ENCODE measurements at places on chromosomes 11 and 22.
A peak's percentile ranks its signal among the peaks of the same experiment; 100 is the strongest.

- no peak for DNase-seq
Observed at GRCh38 chr22:27152033-27152432, 494.6 kb downstream of the MIAT start.

DNA sequence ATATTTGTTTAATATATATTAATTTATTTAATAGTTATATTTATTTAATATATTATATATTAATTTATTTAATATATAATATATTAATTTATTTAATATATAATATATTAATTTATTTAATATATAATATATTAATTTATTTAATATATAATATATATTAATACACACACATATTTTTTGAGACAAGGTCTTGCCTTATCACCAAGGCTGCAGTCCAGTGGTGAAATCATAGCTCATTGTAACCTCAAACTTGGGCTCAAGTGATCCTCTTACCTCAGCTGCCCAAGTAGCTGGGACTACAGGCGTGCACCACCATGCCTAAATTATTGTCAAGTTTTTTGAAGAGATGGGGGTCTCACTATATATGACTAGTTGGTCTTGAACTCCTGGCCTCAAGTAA lies 51.4 kb upstream of the DDI1 start:
- DNase-seq = no peak

- DNase-seq = peak; percentile 77
Observed at GRCh38 chr11:126146454-126147192, 64.8 kb downstream of the RPUSD4 start.

GRCh38 chr11:88553204-88553603 lies 215.7 kb upstream of the CTSC start:
- DNase-seq = no peak

DNA sequence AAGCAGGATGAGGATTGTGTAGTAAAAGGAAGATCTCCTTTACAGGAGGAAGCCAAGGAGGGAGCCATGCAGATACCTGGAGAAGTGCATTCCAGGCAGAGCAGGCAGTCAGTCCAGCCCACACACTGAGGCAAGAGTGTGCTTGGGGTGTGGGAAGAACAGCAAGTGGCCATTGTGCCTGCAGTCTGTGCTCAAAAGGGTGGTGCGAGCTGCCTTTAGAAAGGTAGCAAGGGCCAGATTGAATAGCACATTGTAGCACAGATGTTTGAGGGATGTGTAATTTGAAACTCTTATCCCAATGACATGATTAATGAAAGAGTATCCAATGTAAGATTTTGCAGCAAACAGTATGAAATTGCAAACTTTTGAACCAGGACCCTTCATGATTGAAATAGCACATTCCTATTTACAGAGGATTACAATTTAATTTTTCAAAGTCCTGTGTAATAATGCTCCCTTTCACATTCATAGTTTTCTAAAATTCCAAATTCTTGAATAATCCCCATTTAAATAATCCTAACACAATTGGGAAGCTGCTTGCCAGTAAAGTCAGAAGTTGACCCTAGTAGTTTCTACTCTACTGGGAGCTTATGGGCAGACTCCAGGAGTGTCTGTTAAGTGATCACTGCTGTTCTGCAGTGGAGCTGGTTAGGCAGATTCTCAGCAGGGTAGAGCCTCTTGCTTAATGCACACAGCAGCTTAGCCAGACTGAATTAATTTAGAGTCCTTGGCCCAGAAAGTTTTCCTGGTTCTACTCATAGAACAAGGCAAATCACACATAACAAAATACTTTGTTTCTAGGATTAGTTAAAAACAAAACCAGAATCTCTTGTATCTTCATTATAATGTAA lies 78.1 kb downstream of the CYB5R2 start:
- DNase-seq = no peak

- no peak for DNase-seq
Observed at GRCh38 chr22:20567993-20568417, 60.6 kb downstream of the MED15 start.

DNA sequence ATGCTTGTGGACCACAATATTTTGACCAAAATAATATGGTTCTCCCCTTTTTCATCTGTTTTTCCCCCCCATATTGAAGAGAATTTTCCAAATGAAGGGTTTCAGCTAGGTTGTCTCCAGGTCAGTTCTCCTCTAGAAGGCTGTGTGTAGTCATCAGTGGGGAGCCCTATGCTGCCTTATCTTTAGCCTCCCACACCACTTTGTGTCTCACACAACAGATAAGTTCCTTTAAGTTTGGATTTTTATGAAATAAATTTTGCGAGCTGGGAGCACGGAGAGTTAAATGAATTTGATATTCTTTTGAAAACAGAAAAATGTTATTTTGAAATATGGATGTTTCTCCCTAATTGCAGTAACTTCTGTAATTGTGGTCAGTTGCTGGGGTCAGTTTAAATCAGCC lies 28.9 kb downstream of the PAX6 start:
- no peak for DNase-seq

DNA sequence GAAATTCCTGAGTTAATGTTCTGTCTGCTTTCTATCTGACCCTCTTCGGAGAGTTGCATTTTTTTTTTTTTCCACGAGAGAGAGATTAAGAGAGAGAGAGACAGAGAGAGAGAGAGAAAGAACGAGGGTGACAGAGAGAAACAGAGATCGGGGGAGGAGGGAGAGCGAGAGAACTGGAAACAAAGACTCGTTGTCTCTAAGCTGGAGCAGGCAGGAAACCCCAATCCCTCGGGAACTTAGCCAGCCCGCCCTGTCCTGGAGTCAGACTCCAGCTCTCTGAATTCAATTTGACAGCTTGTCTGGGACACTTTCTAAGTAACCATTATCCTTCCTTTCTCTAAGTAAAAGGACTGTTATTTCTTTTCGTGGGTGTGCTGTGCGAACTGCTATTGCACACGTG lies 76.9 kb downstream of the KCNJ1 start:
- peak; percentile 41 for DNase-seq

DNA sequence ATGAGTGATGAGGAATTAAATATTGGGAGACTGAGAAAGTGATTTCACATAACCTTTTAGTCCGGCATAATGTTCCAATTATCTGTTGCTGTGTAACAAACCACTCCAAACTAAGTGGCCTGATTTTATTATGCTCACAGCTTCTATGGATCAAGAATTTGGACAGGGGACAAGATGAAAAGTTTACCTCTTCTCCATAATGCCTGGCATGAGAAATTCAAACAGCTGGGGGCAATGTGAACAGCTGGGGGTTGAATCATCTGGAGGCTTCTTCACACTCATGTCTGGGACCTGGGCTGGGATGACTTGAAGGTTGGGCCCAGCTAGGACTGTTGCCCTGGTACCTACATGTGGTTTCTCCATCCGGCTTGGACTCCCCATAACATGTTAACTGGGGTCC lies 99.4 kb upstream of the DRD2 start:
- DNase-seq = no peak

DNA sequence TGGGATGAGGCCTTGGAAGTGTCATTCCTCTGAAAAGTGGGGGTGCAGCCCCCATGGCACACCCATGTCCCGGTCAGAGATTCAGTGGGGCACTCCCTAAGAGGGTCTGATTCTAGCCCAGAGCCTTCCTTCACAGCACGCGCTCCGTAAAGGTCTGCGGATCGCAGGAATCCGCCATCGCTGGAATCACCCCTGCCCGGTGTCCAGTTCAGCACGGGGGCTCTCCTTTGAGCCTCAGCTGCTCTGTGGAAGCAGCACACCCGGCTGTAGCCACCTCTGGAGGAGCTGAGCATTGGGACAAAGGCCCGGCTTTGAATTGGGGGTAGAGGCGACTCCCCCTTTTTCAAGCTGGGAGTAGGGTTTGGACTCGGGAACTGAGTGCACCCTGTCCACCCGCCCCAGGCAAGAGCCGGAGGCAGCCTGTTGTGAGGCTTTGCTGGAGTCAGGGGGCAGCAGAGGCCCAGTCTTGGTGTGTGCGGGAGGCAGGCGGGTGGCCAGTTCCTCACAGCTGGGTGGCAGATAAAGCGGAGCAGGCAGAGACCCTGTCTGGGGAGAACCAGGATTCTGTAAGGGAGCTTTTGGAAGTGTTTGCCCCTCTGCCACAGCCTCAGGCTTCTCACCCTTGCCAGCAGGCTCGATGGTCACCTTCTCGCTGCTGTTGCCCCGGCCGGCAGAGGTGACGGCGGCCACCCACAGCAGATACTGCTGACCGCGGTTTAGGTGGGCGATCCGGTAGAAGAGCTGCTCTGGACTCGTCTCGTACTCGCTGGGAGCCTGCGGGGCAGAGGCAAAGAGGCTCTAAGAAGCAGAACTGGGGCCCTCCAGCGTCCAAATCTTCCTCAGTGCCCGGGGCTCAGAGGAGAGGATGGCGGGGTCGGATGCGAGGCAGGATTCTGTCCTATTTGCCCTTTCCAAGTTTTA lies 115.9 kb downstream of the CEP164 start:
- peak; percentile 78 for DNase-seq

DNA sequence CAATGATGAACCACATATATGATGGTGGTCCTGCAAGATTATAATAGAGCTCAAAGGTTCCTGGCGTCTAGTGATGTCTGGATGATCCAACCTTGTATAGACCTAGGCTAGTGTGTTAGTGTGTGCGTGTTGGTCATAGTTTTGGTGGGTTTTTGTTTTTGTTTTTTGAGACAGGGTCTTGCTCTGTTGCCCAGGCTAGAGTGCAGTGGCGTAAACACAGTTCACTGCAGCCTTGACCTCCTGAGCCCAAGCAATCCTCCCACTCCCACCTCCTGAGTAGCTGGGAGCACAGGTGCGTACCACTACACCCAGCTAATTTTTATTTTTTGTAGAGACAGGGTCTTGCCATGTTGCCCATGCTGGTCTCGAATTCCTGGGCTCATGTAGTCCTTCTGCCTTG lies 9.4 kb downstream of the CASTOR1 start:
- DNase-seq = no peak

- no peak for DNase-seq
Observed at GRCh38 chr22:35155403-35156025, 89.6 kb downstream of the ISX start.

GRCh38 chr11:61828629-61829407 lies 718 bp downstream of the FADS2 start:
- peak; percentile 84 for DNase-seq

DNA sequence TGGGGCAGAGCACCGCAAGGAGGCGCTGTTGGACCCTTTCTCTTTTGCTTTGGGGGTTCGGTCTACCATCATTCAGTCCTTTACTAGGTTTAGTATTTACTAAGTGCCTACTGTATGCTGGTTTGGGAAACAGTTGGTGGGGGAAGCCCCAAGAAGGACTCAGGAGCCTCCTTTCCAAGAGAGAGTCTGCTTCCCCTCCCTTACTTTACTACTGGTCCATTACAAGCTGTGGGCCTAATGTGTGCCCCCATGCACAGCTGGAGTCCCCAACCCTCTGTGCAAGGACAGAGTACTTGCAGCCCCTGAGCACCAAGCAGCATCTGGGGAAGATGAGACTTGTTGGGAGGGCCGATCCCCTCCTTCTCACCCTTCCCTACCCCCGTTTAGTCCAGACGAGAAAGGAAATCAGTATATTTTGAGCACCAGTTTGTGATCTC lies 876 bp upstream of the UBE2L6 start:
- no peak for DNase-seq

DNA sequence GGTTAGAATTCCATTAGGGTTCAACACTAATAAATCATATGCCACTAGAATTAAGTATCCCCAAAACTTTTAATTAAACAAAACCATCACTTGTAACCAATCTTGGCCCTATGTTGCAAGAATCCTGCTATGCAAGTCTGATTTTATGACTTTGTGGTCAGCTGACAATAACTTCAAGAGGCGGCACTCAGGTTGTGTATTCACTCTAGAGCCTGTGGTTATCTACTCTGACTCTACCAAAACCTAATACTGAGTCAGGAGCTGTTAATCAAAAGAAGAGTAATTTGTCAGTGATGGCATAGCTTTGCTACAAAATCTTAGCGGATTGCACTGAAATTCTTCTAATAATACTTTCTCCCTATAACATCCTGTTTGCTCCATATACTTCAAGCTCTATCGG lies 253.7 kb downstream of the AASDHPPT start:
- no peak for DNase-seq

DNA sequence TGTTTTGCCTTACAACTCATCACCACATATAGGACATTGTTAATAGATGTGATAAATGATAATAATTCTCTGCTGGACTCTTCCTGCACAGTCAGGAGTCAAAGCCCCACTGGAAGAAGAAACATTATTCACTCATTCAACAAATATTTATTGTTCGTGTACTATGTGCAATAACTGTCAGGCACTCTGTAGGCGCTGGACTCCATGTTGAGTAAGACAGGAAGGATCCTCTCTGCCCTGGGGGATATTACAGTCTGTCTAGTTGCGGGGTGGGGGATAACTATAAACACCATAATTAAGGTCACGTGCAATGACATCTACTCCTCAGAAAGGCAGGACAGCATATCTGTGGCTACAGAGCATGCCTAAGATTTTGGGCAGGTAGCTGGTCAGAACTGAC lies 281.1 kb downstream of the FAT3 start:
- no peak for DNase-seq

- no peak for DNase-seq
Observed at GRCh38 chr22:32723643-32724042, 77.9 kb upstream of the TIMP3 start.

DNA sequence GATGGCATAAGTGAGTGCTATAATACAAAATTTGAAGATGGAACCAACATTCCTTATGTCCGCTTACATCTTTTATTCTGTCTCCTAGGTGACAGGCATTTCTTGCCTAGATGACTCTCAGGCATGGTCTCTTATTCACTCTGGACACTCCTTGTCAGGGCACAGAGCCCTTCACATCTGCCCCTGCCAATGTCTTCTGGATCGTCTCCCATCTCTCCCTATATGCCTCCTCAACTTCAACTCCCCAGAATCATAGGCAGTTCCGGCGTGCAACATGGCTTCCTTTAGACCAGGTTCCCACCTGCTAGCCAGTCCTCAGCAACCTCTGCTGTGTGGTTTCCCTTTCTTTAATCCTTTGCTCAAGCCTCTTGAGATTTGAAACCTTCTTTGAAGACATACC lies 300.9 kb downstream of the TENM4 start:
- peak; percentile 35 for DNase-seq

DNA sequence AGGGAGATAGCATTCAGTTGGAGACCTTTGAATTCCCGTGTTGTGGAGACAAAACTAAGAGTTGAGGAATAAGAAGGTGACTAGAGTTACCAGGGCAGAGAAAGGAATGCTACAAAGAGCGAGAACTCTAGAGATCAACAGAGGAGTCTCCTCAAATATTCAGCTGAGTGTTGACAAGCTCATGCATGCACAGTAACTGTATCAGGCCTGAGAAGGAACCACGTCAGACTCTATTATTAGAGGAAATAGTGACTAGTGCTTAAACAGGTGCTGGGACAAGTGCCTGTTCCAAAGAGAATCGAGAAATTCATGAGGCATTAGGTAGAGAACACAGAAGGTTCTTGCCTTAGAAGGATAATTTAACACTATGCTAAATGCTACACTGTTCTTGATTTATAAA lies 333.8 kb upstream of the CHORDC1 start:
- no peak for DNase-seq

GRCh38 chr11:134921938-134922337 lies 509.9 kb upstream of the B3GAT1 start:
- DNase-seq = no peak

GRCh38 chr11:8527939-8528338 lies 66.1 kb downstream of the STK33 start:
- no peak for DNase-seq

Measured in right kidney (tissue), 9 donors.